ENCODE measurements at places on chromosomes 12 and 14. TPM values are rescaled to one million over a fixed set of nuclear protein-coding genes. Genes with fewer than 3 reads are reported as not detected.
A peak's percentile ranks its signal among the peaks of the same experiment; 100 is the strongest.

GRCh38 chr14:31660191-31660590 is 99.0 kb downstream of the NUBPL start:
- H3K4me1 ChIP-seq = no peaks in the 10 kb centered on the region
- H3K4me3 ChIP-seq = no peak overlapping the region
- no peaks in the 10 kb centered on the region for H3K36me3 ChIP-seq

GRCh38 chr14:98953551-98954348 is 318.2 kb downstream of the BCL11B start:
- no peak overlapping the region for H3K27ac ChIP-seq
- H3K27me3 ChIP-seq = no peaks in the 10 kb centered on the region
- no peak for DNase-seq
- H3K4me1 ChIP-seq = no peaks in the 10 kb centered on the region
- H3K36me3 ChIP-seq = no peaks in the 10 kb centered on the region

- no peak for DNase-seq
- H3K36me3 ChIP-seq = peaks cover 20% of the 10 kb centered on the region
- H3K4me3 ChIP-seq = no peak overlapping the region
- H3K27ac ChIP-seq = no peak overlapping the region
- H3K4me1 ChIP-seq = peaks cover 3% of the 10 kb centered on the region
- H3K27me3 ChIP-seq = no peaks in the 10 kb centered on the region
Measured at GRCh38 chr14:52014601-52015267, 25.4 kb downstream of the RTRAF start.

DNA sequence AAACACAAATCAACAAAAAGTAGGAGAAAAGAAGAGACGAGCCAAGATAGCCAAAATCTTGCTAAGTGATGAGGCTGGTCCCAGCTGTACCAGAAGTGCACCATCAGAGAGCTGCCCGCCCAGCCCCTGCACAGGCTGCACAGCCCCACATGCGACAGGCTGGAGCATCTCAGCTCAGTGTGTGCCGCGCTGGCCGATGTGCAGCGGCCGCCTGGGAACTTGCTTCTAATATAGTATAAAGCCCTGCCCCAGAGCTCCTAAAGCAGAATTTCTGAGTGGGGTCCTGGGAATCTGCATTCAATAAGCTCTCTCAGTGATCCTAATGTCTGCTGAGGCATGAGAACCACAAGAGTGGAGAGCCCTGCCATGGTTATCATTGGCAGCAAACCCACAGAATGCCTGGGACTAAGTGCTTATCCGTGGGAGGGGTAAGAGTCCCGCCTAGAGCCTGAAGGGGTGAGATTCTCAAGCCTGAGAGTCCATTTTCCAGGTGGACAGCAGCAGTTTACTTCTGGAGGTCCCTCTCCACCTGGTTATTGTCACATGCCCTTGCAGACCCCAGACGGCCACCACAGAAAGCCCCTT is 171.6 kb downstream of the DPF3 start:
- H3K27ac ChIP-seq = no peak overlapping the region
- peaks cover 2% of the 10 kb centered on the region for H3K4me1 ChIP-seq
- DNase-seq = no peak
- no peaks in the 10 kb centered on the region for H3K36me3 ChIP-seq
- peaks cover 4% of the 10 kb centered on the region for H3K27me3 ChIP-seq
- no peak overlapping the region for H3K4me3 ChIP-seq

- no peaks in the 10 kb centered on the region for H3K27me3 ChIP-seq
- H3K4me1 ChIP-seq = no peaks in the 10 kb centered on the region
- H3K27ac ChIP-seq = no peak overlapping the region
- no peak overlapping the region for H3K4me3 ChIP-seq
- no peak for DNase-seq
- H3K36me3 ChIP-seq = no peaks in the 10 kb centered on the region
Measured at GRCh38 chr14:100851946-100852620, 26.2 kb downstream of the MEG3 start.

DNA sequence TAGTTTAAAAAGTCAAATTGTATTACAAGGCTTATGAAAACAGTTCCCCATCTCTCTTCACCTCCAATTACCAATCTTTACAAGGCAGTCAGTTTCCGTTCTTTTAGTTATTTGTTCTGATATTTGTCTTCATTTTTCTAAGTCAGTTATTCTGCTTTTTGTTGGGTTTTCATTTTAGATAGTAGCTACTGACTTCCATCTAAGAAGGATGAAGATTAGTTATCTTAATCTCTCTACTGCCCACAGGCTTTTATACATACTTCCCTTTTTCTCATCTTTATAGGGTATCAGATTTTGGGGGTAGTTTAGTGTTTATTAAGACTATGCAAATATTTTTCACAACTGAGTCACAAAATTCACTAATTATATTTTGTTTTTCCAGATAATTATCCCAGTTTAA is 38.4 kb downstream of the FRS2 start:
- no peak overlapping the region for H3K4me3 ChIP-seq
- H3K36me3 ChIP-seq = no peaks in the 10 kb centered on the region
- no peaks in the 10 kb centered on the region for H3K27me3 ChIP-seq
- no peaks in the 10 kb centered on the region for H3K4me1 ChIP-seq
- H3K27ac ChIP-seq = no peak overlapping the region

DNA sequence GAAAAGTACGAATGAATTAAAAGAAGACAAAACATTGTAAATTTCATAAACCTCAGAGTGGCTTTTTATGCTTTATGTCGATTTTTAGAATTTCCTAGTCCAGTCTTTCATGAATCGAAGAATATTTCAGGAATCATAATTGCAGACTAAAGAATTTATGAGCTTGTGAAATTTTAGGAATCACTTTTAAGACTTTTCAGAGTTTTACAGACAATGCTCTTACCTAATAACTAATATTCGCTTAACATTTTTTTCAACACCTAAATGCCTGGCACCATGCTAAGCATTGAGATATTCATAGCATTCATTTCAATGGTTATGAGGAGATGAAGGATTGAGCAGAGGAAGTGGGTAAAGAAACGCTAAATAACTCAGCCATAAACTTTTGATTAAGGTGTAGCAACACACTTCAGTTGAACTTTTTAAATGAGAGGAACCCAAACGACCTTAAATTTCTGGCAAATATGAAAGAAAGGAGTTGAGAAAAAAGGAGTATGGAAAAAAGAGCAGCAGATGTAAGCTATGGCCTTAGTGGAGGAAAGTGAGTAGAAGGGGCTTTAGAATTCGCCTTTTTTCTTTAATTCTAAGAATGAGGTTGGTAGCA is 739 bp upstream of the USP44 start:
- H3K27me3 ChIP-seq = peaks cover 3% of the 10 kb centered on the region
- peak overlapping the region; percentile 0 for H3K27ac ChIP-seq
- H3K36me3 ChIP-seq = no peaks in the 10 kb centered on the region
- no peak for DNase-seq

GRCh38 chr12:66144791-66145754 is 14.5 kb upstream of the LLPH start:
- peak overlapping the region; percentile 10 for H3K27ac ChIP-seq
- H3K36me3 ChIP-seq = peaks cover 76% of the 10 kb centered on the region
- no peak overlapping the region for H3K4me3 ChIP-seq
- DNase-seq = no peak

DNA sequence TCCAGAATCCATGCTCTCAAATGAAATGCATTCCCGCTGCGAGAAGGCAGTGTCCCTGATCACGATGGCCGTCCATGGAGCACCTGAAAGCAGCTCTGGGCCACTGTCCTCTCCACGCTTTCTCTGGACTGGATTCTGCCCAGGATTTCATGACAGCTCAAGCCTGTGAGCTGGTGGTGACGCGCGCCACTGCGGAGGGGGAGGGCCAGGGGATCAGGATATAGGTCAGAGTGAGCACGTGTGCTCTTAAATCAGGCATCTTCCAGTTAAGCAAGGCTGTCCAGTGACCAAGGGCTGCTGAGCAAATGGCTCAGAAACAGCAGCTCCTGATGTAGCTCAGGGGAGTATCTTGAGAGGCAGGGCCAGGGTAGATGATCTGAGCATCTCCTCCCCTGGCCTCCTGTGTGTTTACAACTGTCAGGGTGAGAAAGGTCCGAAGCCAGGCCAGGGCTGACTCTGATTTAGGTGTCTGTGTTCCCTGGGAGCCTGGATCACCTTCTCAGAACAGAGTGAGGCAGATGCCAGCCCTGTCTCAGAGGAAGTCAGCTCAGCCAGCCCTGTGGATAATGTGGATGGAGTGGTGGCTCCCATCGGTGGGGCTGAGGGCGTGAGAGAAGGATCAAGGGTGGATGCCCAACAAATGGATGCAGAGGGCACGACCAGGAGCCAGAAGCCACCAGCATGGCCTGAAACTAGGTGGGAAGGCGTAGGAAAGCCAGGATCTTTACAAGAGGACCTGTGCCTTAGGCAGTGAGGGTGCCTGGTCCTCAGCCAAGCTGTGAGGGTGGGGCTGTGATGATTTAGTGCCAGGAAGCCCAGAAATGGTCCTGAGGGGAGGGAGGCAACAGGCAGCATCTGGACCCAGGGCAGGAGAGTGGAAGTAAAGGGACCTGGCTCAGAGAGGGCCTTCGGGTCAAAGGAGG is 55.3 kb downstream of the ELK3 start:
- H3K27ac ChIP-seq = no peak overlapping the region
- no peak for DNase-seq
- no peaks in the 10 kb centered on the region for H3K27me3 ChIP-seq
- H3K4me3 ChIP-seq = no peak overlapping the region

DNA sequence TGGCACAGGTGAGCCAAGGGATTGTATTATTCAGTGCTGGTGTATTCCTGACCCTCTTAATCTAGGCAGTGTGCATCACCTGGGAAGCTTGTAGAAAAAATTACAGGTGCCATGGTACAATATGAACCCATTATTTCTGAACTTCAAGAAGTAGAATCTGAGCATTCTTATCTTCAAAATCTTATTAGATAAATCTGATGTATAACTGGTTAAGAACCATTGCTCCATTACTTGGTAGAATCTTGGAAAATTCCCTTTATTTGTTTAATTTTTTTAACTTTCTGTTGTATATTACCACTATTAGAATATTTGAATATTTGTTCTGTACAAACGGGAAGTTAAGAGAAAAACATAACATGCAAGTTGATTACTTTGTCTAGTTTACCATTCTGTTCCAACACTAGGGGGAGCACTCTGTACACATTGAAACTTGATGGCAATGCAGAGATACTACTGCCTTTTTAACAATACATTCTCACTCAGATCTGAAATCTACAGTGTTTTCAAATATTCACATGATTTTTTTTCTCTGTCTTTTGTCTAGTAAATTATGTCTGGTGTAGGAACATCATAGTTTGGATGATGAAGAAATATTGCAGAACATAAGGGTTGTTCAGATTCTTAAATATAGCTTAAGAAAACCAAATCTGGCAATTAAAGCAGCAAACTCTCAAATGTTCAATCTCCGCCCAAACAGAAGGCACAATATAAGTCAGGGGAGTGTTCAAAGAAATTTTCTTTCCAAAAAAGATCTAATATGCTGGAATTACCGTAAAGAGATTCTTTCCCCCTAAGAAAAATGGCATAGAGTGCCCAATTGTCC is 196.6 kb downstream of the PCNX1 start:
- H3K27ac ChIP-seq = no peak overlapping the region
- H3K4me3 ChIP-seq = no peak overlapping the region
- peak; percentile 6 for DNase-seq
- H3K36me3 ChIP-seq = peaks cover 59% of the 10 kb centered on the region

- peaks cover 40% of the 10 kb centered on the region for H3K27me3 ChIP-seq
- H3K27ac ChIP-seq = no peak overlapping the region
- peaks cover 18% of the 10 kb centered on the region for H3K4me1 ChIP-seq
- H3K4me3 ChIP-seq = no peak overlapping the region
- H3K36me3 ChIP-seq = no peaks in the 10 kb centered on the region
- DNase-seq = no peak
Measured at GRCh38 chr12:124742678-124743077, 121.0 kb downstream of the SCARB1 start.

DNA sequence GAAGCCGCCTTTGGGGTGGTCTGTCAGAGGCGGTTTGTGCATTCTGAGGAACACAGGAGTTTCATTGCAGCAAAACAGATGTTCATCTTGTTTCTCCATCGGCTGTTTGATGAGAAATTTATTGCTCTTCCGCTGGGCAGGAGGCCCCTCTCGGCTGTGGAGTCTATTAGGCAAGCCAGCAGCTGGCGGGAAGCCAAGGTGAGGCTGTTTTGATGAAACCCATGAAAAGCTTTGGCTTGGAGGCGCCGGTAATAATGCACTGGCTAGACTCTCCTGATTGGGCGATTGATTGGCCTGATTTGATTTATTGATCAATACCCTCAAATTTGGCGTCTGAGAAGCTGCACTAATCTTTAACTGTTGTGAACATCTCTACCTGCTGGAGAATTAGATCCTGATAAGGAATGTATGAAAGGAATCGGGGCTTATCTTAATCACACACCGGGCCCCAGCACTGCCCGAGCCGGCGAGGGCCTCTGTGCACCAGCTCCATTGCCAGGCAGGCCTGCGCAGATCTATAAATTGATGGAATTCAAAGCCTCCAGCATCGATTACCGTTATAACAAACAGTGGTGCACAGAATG is 187.7 kb downstream of the PHETA1 start:
- H3K27me3 ChIP-seq = no peaks in the 10 kb centered on the region
- no peak overlapping the region for H3K4me3 ChIP-seq
- DNase-seq = no peak
- H3K4me1 ChIP-seq = no peaks in the 10 kb centered on the region
- H3K36me3 ChIP-seq = no peaks in the 10 kb centered on the region
- no peak overlapping the region for H3K27ac ChIP-seq

GRCh38 chr12:108483213-108484059 is 31.6 kb upstream of the FICD start:
- no peak for DNase-seq
- H3K4me3 ChIP-seq = no peak overlapping the region
- no peak overlapping the region for H3K27ac ChIP-seq
- no peaks in the 10 kb centered on the region for H3K36me3 ChIP-seq

DNA sequence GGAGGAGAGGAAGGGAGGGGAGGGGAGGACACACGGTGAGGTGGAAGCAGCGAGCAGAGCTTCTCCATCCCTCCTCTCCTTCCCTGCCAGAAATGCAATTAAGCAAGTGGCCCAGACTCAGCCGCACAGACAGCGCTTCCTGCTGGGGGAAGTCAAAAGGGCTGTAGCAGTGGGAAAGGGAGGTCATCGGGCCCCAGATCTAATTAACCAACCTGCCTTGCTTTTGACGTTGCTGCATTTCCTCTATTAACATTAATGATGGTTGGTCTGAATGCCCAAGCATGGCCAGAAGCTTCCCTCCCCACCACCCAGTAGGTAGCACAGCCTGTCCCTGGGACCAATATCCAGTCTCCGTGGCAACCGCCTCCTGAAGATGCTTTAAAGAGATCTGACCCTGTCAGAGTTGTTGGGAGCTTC is 4.6 kb upstream of the NGB start:
- peaks cover 3% of the 10 kb centered on the region for H3K36me3 ChIP-seq
- no peaks in the 10 kb centered on the region for H3K4me1 ChIP-seq
- H3K4me3 ChIP-seq = no peak overlapping the region
- no peak for DNase-seq
- peaks cover 20% of the 10 kb centered on the region for H3K27me3 ChIP-seq

- no peaks in the 10 kb centered on the region for H3K27me3 ChIP-seq
- H3K36me3 ChIP-seq = peaks cover 9% of the 10 kb centered on the region
- DNase-seq = no peak
Measured at GRCh38 chr12:26453246-26453645, 257.9 kb downstream of the SSPN start.

Gene PCED1B
- total RNA-seq = 53.7 TPM

Gene ALKBH2
- total RNA-seq = 24.2 TPM

Gene SPTB
- 0.10 TPM for total RNA-seq

All from T-cell (primary cell).